A549 treated with DMSO at 1 μM for 4 hours (cell line): ENCODE measurements at places on chromosomes 16 and 17. TPM values are rescaled to one million over a fixed set of nuclear protein-coding genes. Genes with fewer than 3 reads are reported as not detected.

Gene DRC7
- 0.05 to 0.27 TPM (median 0.11 TPM) in 5 replicates for total RNA-seq

Gene FMNL1
- total RNA-seq, result 31.1 to 48.3 TPM (median 44.1 TPM) in 5 replicates

Gene TMC8
- total RNA-seq, result 0.28 to 0.68 TPM (median 0.48 TPM) in 5 replicates

Gene KRTAP17-1
- not detected in 5 replicates for total RNA-seq

Gene ABCA3
- total RNA-seq, result 15.3 to 19.5 TPM (median 17.5 TPM) in 5 replicates

Gene MAP2K6
- 8.2 to 11.6 TPM (median 10.0 TPM) in 5 replicates for total RNA-seq

Gene CCL1
- total RNA-seq, result not detected in 5 replicates

Gene MYH8
- total RNA-seq, result not detected in 5 replicates

Gene CTRL
- total RNA-seq, result 1.5 to 2.2 TPM (median 2.0 TPM) in 5 replicates

Gene METTL26
- total RNA-seq, result 85.8 to 135 TPM (median 124 TPM) in 5 replicates

Gene NPIPB13
- 0.66 to 3.2 TPM (median 3.0 TPM) in 5 replicates for total RNA-seq

Gene PRCD
- not detected in 5 replicates for total RNA-seq

Gene LHX1
- total RNA-seq, result 2.8 to 5.2 TPM (median 3.7 TPM) in 5 replicates

Gene TBC1D26
- total RNA-seq, result not detected in 5 replicates

Gene CDC6
- 60.1 to 64.9 TPM (median 63.2 TPM) in 5 replicates for total RNA-seq

Gene ELOB
- total RNA-seq, result 432 to 492 TPM (median 452 TPM) in 5 replicates

Gene SLC5A10
- total RNA-seq, result 0.12 to 0.25 TPM (median 0.18 TPM) in 5 replicates

Gene KDM8
- 2.1 to 3.0 TPM (median 2.6 TPM) in 5 replicates for total RNA-seq

Gene CDH16
- 0.15 to 0.26 TPM (median 0.16 TPM) in 5 replicates for total RNA-seq

Gene CACNA1H
- 6.9 to 13.9 TPM (median 10.5 TPM) in 5 replicates for total RNA-seq

Gene RNF222
- total RNA-seq, result not detected in 5 replicates

Gene DOC2A
- 1.5 to 3.0 TPM (median 2.6 TPM) in 5 replicates for total RNA-seq

Gene TMEM98
- total RNA-seq, result 43.5 to 50.3 TPM (median 47.1 TPM) in 5 replicates

Gene SHISA9
- 0.06 to 0.11 TPM (median 0.07 TPM) in 4 of 5 replicates, not detected in the other for total RNA-seq
